ENCODE measurements at places on chromosomes 2 and 18. TPM values are rescaled to one million over a fixed set of nuclear protein-coding genes. Genes with fewer than 3 reads are reported as not detected.

ERFE gene
- total RNA-seq = 0.29 TPM

HOXD9 gene
- total RNA-seq = not detected

SMYD1 gene
- total RNA-seq = not detected

DAW1 gene
- not detected for total RNA-seq

DAPL1 gene
- total RNA-seq = not detected

ZNF396 gene
- total RNA-seq = 0.98 TPM

MYO7B gene
- total RNA-seq = 1.0 TPM

TRIM54 gene
- total RNA-seq = not detected

DIPK1C gene
- not detected for total RNA-seq

ZBTB14 gene
- total RNA-seq = 28.2 TPM

ARHGAP28 gene
- total RNA-seq = not detected

ATP6V1C2 gene
- total RNA-seq = not detected

CHRNA1 gene
- total RNA-seq = not detected

ANTXR1 gene
- not detected for total RNA-seq

RAB17 gene
- not detected for total RNA-seq

LHCGR gene
- total RNA-seq = not detected

SPEG gene
- total RNA-seq = 1.5 TPM

LAMA1 gene
- total RNA-seq = not detected

RASGRP3 gene
- 5.1 TPM for total RNA-seq

UGT1A3 gene
- not detected for total RNA-seq

LDAH gene
- 28.8 TPM for total RNA-seq

RAX gene
- total RNA-seq = not detected

LINC00305 gene
- not detected for total RNA-seq

DSG2 gene
- 0.53 TPM for total RNA-seq

LANCL1 gene
- 28.9 TPM for total RNA-seq

TXNDC2 gene
- total RNA-seq = not detected

RTP5 gene
- total RNA-seq = not detected

SLC23A3 gene
- 2.5 TPM for total RNA-seq

SPC25 gene
- 32.1 TPM for total RNA-seq

REG3A gene
- not detected for total RNA-seq

CNDP1 gene
- not detected for total RNA-seq

IL36B gene
- total RNA-seq = not detected

IL1RL1 gene
- 0.19 TPM for total RNA-seq

LIMS4 gene
- total RNA-seq = 1.6 TPM

ERMN gene
- total RNA-seq = 3.5 TPM

SKOR2 gene
- total RNA-seq = not detected

KCNE4 gene
- total RNA-seq = not detected

PAIP2B gene
- total RNA-seq = 2.2 TPM

MROH2A gene
- not detected for total RNA-seq

NIF3L1 gene
- 33.2 TPM for total RNA-seq

SLC5A7 gene
- total RNA-seq = not detected

IWS1 gene
- total RNA-seq = 45.2 TPM

All from activated naive CD4-positive, alpha-beta T cell treated with anti-CD3 and anti-CD28 coated beads, Interleukin-2, amount 10 ng/mL, durations not matched to agents 5 hours and 36 hours (primary cell).